ENCODE measurements at places on chromosomes 4 and X. TPM values are rescaled to one million over a fixed set of nuclear protein-coding genes. Genes with fewer than 3 reads are reported as not detected.
A peak's percentile ranks its signal among the peaks of the same experiment; 100 is the strongest.

Gene EGF
- total RNA-seq: 8.4 TPM

Gene SPRY1
- 28.5 TPM for total RNA-seq

Gene RP2
- 5.8 TPM for total RNA-seq

Gene FAM241A
- total RNA-seq: 6.3 TPM

Gene CHRDL1
- 0.71 TPM for total RNA-seq

Gene ZNF81
- total RNA-seq: 5.8 TPM

Gene TCP11X2
- not detected for total RNA-seq

DNA sequence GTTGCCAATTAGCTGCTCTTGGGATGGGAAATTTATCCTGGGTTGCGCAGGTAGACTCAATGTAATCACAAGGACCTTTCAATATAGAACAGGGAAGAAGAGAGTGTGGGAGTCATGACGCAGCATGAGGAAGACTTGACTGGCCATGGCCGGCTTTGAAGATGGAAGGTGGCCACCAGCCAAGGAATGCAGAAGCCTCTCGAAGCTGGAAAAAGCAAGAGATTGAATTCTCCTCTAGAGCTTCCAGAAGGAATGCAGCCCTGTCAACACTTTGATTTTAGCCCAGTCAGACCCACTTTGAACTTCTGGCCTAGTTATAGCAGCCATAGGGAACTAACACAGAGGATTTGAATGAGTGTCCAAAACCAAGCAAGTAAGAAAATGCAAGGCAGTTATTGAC lies 14.7 kb upstream of the SH3KBP1 start:
- DNase-seq: peak; percentile 20

DNA sequence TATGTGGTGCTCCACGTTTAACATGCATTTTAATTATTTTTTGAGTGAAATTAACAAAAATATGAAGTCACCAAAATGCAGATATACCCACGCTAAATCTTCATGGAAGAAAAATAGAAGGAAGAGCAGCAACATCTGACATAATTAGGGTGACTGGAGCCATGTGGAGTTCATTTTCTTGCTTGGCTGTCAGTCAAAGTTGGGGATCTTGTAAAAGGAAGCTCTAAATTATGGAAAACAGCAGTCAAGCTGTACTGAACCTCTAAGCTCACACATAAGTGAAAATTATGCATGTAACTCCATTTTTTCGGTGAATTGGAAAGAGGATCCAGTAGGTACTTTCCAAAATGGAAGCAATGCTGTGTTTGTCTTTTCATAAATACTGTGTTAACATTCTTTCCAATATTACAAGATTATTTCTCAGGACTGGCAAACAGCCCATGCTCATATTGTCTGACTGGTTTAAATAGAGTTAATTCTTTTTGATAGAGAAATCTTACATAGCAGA lies 9.7 kb upstream of the PDGFC start:
- DNase-seq: no peak

DNA sequence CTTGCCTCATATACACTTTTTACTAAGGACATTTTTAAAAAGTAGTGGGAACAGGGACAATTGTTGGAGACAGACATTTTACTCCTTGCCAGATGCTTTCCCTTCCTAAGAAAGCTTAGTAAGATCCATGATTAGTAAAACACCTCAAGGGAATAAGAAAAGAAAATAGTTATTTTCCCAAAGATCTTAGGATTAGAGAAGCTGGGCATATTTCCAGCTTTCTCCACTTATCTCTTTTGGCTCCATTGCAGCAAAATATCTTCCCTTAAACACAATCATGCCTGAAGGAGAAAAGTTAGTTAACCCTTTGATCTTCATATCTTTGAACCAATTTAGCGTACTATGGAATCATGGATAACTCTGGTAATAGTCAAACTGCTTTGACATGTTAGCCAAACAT lies 257.9 kb downstream of the PCDH18 start:
- no peak for DNase-seq

- DNase-seq: peak; percentile 6
Measured at GRCh38 chr4:77488882-77489281, 116.7 kb upstream of the CXCL13 start.

- no peak for DNase-seq
Measured at GRCh38 chr4:84327526-84327925, 171.6 kb downstream of the NKX6-1 start.

GRCh38 chr4:3342182-3342854 lies 49.5 kb downstream of the RGS12 start:
- DNase-seq: no peak

- no peak for DNase-seq
Measured at GRCh38 chrX:97294041-97294440, 410.3 kb downstream of the RPA4 start.

DNA sequence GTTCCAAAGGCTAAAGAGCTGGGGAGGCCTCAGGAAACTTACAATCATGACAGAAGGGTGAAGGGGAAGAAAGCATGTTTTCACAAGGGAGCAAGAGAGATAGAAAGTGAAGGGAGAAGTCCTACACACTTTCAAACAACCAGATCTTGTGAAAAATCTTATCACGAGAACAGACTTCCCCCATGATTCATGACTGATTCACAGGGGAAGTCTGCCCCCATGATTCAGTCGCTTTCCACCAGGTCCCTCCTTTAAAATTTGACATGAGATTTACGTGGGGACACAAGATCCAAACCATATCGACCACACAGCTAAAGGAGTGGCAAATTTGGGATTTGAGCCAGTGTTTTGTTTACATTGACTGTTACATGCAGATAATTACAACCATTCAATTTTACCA lies 971.1 kb upstream of the HS3ST1 start:
- DNase-seq: no peak

DNA sequence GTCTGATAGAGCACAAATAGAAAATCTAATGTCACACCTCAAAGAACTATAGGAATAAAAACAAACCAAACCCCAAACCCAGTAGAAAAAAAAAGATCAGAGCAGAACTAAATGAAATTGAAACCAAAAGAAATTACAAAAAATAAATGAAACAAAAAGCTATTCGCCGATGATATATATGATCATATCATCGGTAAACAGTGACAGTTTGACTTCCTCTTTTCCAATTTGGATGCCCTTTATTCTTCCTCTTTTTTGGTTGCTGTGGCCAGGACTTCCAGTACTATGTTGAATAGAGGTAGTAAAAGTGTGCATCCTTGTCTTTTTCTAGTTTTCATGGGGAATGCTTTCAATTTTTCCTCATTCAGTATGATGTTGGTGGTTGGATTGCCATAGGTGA lies 215.3 kb upstream of the AR start:
- DNase-seq: no peak

DNA sequence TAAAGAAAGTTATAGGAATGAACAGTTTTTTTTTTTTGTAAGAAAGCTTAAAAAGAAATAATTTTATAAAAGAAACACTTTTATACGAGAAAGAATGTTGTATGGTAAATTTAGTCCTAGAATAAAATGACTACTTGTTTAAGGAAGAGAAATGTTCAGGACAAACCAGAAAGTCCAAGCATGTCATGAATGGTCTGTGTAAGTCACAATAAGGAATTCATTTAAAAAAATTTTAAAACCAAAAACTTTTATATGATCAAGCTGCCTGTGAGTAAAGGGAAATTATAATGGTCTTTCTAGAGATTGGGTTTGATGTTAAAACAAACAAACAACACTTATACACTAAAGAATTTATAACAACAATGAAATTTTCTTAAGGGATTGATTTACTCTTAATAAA lies 858.9 kb upstream of the PCDH7 start:
- no peak for DNase-seq

DNA sequence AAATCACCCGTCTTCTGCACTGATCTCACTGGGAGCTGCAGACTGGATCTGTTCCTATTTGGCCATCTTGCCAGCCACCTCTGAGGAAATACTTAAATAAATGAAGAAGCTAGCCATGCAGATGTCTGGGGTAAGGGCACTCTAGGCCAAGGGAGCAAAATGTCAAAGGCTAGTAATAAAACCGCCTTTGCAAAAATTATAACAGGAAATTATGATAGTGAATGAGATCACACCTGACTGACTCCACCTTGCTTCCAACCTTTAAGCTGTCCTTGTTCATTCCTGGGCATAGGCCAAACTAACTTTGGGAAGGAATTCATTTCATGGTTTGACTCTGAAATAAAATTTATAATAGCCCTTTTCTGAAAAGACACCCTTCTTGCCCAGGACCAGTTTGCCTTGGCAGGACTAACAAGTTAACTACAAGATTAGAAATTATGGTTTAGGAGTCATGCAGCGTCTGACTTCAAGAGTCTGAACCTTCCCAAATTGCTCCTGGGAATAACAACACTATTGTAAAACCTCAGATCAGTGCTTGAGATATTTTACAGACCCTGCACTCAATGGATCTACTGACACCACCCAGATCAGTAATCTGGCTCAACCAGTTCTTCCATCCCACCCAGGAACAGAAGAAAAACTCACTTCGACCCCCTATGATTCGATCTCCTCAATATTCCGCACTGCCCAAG lies 246.9 kb upstream of the HDX start:
- DNase-seq: no peak

- DNase-seq: no peak
Measured at GRCh38 chr4:116229420-116229819, 856.0 kb downstream of the TRAM1L1 start.

DNA sequence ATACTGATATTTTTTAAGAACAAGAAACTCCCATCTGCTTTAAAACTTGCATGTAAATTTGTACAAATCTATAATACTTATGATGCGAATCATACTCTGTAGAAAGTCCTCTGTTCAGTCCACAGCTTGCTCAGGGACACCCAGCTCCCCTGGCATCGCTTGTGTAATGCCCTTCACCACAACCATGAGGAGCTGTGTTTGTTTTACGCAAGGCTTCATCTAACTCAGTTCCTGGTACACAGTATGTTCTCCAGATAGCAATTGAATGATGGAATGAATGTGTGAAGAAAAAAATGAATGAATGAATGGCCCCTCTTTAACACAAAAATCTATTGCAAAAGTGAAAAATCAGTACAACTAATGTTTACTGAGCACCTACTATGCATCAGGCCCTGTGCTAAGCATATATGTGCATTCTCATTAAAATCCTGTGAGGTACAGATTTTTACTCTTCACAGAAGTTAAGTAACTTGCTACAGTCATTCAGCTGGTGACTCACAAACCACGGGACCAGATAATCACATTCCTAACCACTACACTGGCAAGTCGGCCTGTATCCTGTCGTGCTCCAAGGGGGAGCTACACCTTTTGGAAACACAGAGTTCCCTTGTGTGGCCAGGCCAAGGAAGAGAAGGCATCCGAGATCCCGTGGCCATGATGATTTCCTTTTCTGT lies 58.7 kb upstream of the KDR start:
- DNase-seq: no peak
